Stimulated activated CD4-positive, alpha-beta T cell treated with anti-CD3 and anti-CD28 coated beads, Interleukin-1b, Interleukin-23, amount 100 ng/mL, for 24 hours (primary cell): ENCODE measurements at places on chromosomes 3 and 15.

DNA sequence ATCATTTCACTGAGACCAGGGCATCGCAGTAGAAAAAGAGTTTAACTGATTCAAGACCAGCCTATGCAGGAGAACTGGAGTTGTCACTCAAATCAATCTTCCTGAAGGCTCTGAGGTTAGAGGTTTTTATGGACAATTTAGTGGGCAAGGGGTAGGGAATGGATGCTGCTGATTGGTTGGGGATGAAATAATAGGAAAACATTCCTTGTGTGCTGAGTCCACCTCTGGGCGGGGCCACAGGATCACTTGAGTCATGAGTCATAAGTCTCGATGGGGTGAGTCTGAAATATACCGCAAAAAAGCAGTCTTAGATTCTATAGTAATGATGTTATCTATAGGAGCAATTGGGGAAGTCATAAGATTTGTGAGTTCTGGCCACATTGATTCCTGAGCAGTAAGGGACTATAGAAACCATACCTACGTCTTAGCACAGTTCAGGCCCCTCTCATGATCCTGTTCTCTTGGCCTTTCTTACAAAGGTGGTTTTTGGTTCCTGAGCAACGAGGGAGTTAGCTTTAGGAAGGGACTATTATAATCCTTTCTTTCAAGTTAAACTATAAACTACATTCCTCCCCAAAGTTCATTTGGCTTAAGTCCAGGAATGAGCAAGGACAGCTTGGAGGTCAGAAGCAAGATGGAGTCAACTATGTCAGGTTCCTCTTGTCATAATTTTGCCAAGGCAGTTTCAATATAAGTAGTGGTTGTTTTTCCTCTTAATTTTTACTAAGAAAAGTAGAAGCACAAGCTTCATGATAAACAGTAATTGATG, 2.7 kb upstream of the OPA1 start:
- DNase-seq, result no peak

- DNase-seq, result no peak
Measured at GRCh38 chr15:100106732-100107131, 235.0 kb downstream of the ADAMTS17 start.

- no peak for DNase-seq
Measured at GRCh38 chr15:63052961-63053698, 10.6 kb downstream of the TPM1 start.

DNA sequence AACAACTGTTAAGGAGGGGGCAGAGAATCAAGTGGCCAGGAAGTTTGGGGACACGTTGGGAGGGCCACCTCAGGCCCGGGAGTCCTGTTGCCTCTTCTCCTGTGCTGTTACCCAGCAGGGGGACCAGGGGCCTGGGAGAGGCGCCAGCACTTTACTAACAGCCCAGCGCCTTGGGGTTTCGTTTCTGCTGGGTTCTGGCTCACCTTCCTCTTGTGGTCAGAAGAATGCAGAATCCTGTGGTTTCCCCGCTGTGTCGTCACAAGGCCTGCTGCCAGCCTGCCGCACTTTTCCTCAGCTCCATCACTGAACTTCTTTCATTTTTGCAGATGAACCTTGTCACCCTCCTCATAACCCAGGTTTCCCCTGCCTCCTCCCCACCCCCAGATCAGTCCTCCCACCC, 67.7 kb downstream of the SLC30A4 start:
- no peak for DNase-seq

DNA sequence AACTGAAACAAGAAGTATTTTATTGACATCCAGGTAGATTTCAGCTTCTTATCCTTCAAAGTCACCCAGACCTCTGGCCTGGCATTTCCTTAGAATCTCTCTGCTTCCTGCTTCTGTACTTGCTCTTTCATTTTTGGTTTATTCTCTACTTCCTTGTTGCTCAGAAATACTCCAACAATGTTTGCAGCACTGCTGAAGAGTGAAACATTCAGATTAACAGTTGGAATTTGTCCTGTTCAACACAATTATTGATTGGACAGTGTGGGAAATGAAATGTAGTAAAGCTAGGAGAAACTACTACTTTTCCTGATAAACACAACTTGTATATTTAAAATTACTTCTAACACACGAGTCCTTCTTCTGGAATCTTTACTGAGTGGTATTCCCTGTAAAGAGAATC, 81.0 kb upstream of the MEIS2 start:
- no peak for DNase-seq

DNA sequence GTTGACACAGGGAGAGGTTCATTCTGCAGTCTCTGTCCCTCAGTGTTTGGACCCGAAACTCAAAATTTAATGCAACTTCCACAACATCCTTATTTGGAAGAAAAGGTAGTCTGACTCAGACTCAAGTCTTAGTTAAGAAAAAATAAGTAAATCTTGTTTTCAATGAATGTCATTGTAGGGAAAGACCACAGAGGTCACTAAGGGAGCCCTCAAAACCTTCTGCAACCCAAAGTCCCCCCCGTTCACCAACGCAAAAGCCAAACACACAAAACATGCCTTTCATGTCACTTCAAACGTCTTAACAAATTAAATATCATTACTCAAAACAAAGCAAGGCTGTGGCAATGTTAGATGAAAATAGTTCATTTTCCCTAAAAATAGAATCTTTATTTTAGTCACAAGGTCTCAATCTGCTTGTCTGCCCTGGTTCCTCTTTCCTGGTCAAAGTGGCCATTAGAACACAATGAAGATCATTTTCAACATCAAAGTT, 20.9 kb upstream of the SSUH2 start:
- no peak for DNase-seq
